ENCODE measurements at places on chromosomes 3 and 15. TPM values are rescaled to one million over a fixed set of nuclear protein-coding genes. Genes with fewer than 3 reads are reported as not detected.

The CSNK1G1 gene
- 9.4 TPM for total RNA-seq

The GRK7 gene
- not detected for total RNA-seq

The SUSD5 gene
- total RNA-seq = not detected

The CLEC3B gene
- total RNA-seq = not detected

The CCR3 gene
- total RNA-seq = not detected

The CKMT1A gene
- 0.78 TPM for total RNA-seq

The ZFYVE19 gene
- total RNA-seq = 100 TPM

The FANCD2OS gene
- total RNA-seq = not detected

The ETV5 gene
- 49.8 TPM for total RNA-seq

The FGF7 gene
- total RNA-seq = not detected

The GUCA1C gene
- total RNA-seq = not detected

The MNS1 gene
- total RNA-seq = 1.1 TPM

The MAGI1 gene
- total RNA-seq = 1.3 TPM

The CDHR4 gene
- not detected for total RNA-seq

The GPR160 gene
- 105 TPM for total RNA-seq

The CLDN11 gene
- 21.1 TPM for total RNA-seq

The EPM2AIP1 gene
- total RNA-seq = 1.9 TPM

The RBP2 gene
- not detected for total RNA-seq

The SEMA6D gene
- not detected for total RNA-seq

The GRM7 gene
- total RNA-seq = not detected

The TXNRD3 gene
- total RNA-seq = 12.3 TPM

The CELF6 gene
- not detected for total RNA-seq

The MESP2 gene
- total RNA-seq = 0.43 TPM

The EPHA3 gene
- total RNA-seq = not detected

The COL6A6 gene
- total RNA-seq = not detected

The ST3GAL6 gene
- 0.78 TPM for total RNA-seq

The PROK2 gene
- not detected for total RNA-seq

The CGGBP1 gene
- total RNA-seq = 16.3 TPM

The GOLGA8Q gene
- total RNA-seq = 2.3 TPM

The FBXL22 gene
- not detected for total RNA-seq

The ANAPC13 gene
- total RNA-seq = 88.1 TPM

The IMPG2 gene
- not detected for total RNA-seq

The LMAN1L gene
- total RNA-seq = not detected

The TRIP4 gene
- 17.3 TPM for total RNA-seq

The RTP3 gene
- total RNA-seq = not detected

The MORC1 gene
- not detected for total RNA-seq

The WDR49 gene
- total RNA-seq = not detected

The TIGIT gene
- total RNA-seq = not detected

The TRIM69 gene
- total RNA-seq = 10.9 TPM

The OSBPL10 gene
- 33.7 TPM for total RNA-seq

The MYD88 gene
- 9.8 TPM for total RNA-seq

Measured in Caki2 (cell line).